ENCODE measurements at places on chromosomes 5 and 9.

DNA sequence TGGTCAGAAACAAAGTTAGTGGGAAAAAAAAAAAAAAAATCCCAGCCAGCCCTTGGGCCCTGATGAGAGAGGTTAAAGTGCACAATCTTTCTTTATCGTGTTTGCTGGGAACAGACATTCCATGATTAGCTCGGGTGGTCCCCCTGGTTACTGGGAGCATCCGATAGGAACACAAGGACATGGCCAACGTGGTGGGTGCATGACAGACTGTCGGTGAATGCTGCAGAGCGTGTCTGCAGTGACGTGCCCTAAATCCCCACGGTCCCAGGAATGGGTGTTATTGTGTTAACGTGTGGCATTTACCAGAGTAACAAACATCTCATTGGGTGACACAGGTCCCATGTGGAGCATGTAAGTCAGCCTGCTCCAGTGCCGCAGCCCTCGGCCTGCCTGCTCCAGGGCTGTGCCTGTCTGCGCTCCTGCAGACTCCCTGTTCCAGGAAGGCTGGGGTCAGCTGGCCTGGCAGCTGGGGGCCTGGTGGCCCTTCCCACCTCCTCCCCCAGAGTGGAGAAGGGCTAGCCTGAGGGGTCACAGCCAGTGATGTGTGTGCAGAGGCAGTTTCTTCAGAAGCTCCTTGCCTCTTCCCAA lies 34.3 kb upstream of the TBC1D2 start:
- DNase-seq: no peak

- peak; percentile 38 for DNase-seq
Measured at GRCh38 chr5:88661806-88662207, 221.2 kb downstream of the MEF2C start.

- DNase-seq: no peak
Measured at GRCh38 chr5:85311536-85311935, 926.9 kb upstream of the EDIL3 start.

- no peak for DNase-seq
Measured at GRCh38 chr5:21823076-21823574, 1030.0 kb downstream of the CDH12 start.

DNA sequence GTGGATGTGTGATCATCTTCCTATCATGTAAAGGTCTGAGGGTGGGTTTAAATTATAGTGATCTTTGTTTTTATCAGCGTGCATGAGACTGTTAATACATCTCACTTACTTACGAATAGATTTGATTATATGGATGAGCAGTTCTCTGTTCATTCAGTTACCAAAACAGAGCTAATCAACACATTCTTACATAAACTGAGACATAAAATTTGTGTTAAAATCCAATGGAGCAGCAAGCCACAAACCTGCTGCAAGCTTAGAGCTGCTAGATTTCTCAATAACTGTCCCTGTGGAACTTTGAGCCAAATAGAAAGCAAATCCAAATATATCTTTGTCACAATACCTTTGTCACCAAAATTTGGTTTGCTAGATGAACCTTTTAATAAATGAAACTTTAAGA lies 50.1 kb downstream of the NUDT12 start:
- DNase-seq: no peak

DNA sequence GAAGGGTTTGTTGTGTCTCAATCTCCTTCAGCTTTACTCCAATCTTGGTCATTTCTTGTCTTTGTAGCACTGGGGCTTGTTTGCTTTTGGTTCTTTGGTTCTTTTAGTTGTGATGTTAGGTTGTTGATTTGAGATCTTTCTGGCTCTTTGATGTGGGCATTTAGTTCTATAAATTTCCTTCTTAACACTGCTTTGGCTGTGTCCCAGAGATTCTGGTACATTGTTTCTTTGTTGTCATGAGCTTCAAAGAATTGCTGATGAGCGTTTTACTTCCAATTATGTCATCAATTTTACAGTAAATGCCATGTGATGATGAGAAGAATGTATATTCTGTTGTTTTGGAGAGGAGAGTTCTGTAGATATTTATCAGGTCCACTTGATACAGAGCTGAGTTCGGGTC lies 353.3 kb downstream of the MAN2A1 start:
- DNase-seq: no peak

- no peak for DNase-seq
Measured at GRCh38 chr5:56837381-56837780, 22.0 kb downstream of the MAP3K1 start.

GRCh38 chr5:142403583-142403982 lies 78.8 kb upstream of the SPRY4 start:
- DNase-seq: no peak

DNA sequence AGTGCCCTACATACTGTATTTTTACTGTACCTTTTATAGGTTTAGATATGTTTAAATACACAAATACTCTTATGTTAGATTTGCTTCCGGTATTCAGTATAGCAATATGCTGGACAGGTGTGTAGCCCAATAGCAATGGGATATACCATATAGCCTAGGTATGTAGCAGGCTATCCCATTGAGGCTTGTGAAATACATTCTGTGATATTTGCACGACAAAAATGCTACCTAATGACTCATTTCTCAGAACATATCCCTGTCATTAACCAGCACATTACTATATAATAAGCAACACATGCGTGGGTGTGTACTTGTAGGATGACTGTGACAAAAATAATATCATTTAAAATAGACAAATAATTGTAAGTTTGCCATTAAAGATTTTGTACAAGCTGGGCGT lies 208.8 kb downstream of the MRPS30 start:
- no peak for DNase-seq

Measured in MM.1S (cell line).